SIG-M5 (cell line): ENCODE measurements at places on chromosomes 11 and 22.

- no peak for DNase-seq
These were observed 11.4 kb downstream of the DKK3 start for GRCh38 chr11:11997049-11997322.

DNA sequence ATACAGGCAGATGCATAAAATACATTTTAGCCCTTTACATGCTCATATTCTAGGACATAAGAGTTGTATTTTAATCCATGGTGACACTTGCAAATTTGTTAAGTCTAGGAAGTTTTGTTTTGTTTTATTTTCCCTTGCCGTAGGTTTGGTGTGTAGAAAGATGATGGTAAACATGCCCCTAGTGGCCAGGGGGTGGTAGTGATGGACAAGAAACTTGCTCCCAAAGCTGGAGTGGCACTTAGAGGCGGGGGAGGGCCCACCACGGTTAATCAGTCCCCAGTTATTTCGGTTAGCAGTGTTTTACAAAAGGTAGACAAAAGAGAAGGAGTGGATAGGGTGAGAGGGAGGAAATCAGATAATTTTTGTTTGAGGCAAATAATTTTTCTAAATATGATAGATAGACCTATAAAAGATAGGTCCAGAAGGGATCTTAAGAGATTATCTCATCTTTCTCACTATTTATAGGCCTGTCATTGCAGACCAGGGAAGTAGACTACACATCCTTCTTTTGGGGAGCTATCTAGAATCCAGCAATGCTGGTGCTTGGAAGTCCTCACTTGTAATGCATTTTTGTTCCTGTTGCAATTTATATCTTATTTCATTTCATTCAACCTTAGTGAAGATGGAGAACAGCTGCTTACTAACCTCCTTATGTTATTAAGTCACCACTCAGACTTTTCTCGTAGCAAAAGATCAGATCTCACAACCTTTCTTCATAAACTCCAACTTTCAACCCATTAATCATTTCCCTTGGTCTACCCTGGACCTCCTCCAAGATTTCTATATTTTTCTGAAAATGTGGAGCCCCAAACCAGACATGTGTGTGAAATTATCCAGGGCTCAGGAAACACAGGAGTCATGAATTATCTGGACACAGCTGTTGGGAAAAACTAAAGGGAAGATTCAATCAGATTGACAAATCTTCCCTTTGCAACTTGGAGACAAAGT is 5.9 kb upstream of the BDNF start:
- no peak for DNase-seq

GRCh38 chr11:1508986-1509385 is 22.4 kb upstream of the MOB2 start:
- DNase-seq, result no peak

GRCh38 chr11:72568861-72569260 is 105.4 kb downstream of the PDE2A start:
- DNase-seq, result no peak

GRCh38 chr11:92477686-92478085 is 253.1 kb downstream of the FAT3 start:
- DNase-seq, result no peak

DNA sequence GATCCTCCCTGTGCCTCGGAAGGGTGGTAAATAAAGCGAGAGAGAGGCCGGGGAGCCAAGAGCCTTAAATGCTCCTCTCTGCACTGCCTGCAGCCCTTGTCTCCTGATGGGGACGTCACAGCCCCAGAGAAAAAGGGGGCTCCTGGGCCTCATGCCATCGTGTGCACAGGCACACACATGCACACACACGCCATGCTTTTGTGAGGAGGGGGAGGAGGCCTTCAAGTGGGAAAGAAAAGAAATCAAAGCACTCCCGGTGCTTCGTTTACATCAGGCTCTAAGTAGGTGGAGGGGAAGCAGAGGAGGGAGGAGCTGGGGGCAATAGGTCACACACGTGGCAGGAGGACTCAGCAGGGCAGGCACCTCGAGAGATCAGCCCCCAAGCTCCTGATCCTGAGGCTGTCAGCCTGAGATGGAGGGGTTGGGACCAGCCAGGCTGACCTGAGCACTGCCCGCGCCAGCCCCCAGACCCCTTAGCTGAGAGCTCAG is 68.2 kb upstream of the NECTIN1 start:
- no peak for DNase-seq

GRCh38 chr11:64969209-64969608 is 2.7 kb downstream of the MAJIN start:
- DNase-seq, result no peak
